ENCODE measurements at places on chromosomes 7 and 10.

GRCh38 chr10:77072836-77073662 is 564.6 kb downstream of the KCNMA1 start:
- DNase-seq, result no peak

- no peak for DNase-seq
These were observed 98.3 kb downstream of the TMEM130 start for GRCh38 chr7:98771519-98771918.

DNA sequence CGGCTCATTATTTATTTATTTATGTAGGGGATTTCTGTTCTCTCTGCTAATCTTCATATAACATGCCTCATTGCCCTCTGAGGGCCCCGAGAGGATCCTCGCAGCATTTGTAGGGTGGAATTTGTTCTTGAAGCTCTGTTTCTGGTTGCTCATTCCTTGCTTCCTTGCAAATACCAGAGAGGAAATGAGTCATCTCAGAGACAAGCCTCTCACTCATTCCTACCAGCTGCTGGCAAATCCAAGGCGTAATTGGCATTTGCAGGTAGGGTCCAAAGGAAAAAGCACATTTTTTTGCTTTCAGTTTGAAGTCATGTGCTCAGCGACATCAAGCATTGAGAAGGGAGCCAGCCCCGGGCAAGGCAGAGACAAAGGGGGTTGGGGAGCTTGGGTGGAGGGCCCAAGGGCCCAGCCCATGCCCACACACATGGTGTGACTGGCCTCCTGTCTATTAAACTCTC is 501.6 kb downstream of the GALNT17 start:
- no peak for DNase-seq

DNA sequence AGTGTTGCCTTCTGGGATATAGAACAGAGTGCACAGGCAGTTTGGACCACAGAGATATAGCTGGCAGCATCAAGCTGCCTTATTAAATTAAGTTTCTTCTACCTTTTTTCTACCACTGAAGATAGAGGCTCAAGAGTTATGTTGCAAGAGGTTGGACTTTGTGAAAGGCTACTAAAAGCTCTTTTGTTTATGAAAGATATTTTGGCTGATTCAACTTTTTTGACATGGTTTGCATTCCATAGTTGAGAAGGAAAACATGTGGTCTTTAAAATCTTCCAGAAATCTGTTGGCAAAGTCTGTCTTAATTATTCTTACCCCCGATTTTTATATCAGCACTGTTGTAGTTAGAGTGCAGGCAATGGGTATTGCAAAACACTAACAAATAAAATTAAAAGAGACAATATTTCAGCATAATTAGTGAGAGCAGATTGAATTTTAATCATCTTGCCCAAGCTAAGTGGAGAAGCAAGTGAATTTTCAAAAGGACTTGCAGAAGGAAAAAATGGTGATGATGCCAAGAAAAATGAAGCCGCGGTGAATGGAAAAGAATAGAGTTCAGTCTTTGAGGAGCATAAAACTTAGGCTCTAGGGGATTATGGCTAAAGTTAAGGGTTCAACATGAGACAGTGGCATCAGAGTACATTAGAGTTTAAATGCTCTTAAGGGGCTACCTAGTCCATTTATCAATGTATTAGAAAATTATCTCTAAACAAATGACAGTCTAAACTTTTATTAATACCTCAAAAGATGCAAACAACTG is 450.9 kb upstream of the CNTNAP2 start:
- DNase-seq, result no peak

- DNase-seq, result no peak
These were observed 168.9 kb downstream of the PHTF2 start for GRCh38 chr7:77967429-77967828.

GRCh38 chr10:74991435-74991834 is 120.0 kb upstream of the SAMD8 start:
- no peak for DNase-seq

GRCh38 chr7:96179837-96180236 is 142.1 kb downstream of the SLC25A13 start:
- DNase-seq, result no peak

DNA sequence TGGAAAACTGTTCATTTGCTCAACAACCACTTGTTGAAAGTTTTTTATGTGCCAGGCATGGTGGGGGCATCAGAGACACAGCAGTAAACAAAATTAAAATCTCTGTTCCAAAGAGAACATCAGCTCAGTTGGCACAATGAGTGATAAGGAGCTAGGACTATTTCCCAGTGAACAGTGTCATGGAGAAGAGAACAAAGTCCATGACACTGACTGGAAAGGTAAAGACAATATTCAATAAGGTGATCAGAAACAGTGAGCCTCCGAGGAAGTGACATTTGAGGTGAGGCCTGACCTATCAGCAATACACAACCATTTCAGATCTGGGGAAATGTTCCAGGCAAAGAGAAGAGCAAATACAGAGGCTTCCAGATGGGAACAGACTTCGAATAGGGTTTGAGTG is 14.6 kb downstream of the ACSL5 start:
- DNase-seq, result no peak

DNA sequence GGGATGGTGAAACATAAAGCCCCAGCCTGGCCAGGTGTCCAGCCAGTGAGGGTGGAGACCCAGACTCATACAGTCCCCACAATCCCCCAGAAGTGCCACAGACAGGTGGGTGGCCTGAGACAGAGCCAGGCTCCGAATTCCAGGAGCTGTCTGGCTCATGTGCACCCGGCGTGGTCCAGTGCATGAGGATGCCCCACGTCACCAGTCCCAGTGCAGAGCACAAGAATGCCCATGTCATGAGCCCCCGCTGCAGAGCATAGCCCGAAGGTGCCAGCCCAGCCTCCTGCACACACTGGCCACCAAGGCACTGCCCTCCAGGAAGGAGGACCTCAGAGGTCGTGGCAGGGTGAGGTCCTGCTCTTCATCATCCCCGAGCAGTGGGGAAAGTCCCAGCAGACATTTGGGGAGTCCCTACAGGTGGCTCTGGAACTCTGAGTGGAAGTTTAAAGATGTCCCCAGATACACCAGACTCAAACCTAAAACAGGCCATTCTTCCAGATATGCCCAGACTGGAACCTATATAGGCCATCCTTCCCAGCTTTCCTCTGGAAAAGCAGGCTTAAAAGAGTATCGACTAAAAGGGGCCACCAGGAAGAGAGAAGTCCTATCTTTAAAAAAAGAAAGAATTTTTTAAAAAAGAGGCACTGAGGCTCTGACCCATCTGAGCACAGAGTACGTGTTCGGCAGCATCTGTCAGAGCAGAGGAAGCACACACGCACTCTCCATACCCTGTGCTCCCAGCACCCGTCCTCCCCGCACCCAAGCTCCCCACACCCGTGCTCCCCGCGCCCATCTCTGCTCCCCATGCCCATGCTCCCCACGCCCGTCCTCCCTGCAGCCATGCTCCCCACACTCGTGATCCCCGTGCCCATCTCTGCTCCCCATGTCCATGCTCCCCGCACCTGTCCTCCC is 11.5 kb downstream of the DIP2C start:
- no peak for DNase-seq

DNA sequence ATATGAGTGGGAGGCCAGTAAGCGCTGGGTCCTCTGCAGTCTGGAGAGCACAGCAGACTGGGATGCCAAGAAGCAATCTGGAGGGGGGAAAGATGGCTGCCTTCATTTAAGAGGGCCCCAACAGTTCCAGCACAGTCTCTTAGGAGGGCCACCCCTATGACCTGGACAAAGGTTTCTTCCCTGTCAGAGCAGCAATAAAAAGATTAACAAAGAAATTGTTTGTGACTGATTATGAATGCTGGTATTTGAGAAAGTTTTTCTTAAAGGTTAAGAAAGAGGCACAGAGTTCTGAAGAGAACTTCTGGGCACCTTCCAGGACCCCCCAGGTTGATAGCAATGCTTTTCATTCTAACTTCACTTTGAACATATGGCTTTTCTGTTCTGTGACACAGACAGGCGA is 52.3 kb downstream of the CYP26A1 start:
- no peak for DNase-seq

DNA sequence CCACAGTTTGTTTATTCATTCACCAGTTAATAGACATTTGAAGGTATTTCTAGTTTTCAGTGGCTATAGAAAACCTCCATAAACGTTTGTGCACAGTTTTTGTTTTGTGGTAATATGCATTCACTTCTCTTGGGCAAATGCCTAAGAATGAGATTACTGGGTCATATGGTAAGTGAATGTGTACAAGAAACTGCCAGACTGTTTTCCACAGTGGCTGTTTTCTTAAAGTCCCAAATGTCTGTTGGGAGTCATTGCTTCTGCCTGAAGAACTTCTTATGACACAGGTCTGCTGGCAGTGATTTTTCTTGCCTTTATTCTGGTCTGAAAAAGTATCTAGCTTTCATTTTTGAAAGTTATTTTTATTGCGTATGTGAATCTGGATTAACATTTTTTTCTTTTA is 35.5 kb downstream of the NHLRC2 start:
- DNase-seq, result no peak

GRCh38 chr7:157136372-157136771 is 2.4 kb upstream of the UBE3C start:
- DNase-seq, result no peak

- no peak for DNase-seq
These were observed 284.8 kb downstream of the SDK1 start for GRCh38 chr7:3585826-3586225.

GRCh38 chr7:50092579-50093491 is at the start of gene ZPBP:
Gene ZPBP (minus strand): TSS chr7:50093246. CDS start chr7:50093194, 52 bp downstream.
- DNase-seq, result peak; percentile 37

- DNase-seq, result no peak
These were observed 17.7 kb upstream of the TPK1 start for GRCh38 chr7:144853542-144853941.

DNA sequence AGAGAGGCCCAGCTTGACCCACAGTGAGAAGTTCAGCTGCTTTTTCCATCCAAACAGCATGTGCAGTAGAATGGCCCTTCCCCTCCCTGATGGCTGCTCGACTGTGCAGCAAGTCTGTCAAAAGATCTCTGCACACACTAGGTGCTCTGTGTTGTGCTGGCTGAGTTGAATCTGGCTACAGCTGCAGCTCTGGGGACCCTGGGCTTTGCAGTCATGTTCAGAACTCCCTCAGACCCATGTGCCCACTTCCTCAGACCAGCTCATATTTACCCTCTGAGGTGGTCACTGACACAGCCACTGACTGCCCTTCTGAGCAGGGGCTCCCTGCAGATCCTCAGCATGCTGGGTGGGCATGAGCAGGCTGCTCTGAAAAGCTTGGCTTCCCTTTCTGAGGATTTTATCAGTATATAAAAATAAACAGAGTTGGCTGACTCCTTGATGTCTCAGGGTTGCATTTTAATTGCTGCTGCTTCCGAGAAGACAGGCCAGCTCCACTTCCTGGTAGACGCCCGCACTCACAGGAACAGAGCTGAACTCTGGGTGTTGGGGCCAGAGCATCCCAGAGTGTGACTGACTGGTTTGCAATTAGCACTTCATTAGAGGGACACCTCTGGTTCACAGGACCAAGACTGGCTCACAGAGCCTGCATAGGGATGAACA is 507.9 kb downstream of the RPS24 start:
- no peak for DNase-seq

GRCh38 chr7:37982423-37982822 is 62.0 kb downstream of the EPDR1 start:
- DNase-seq, result no peak

GRCh38 chr7:30245913-30246312 is 38.5 kb upstream of the ZNRF2 start:
- DNase-seq, result no peak

DNA sequence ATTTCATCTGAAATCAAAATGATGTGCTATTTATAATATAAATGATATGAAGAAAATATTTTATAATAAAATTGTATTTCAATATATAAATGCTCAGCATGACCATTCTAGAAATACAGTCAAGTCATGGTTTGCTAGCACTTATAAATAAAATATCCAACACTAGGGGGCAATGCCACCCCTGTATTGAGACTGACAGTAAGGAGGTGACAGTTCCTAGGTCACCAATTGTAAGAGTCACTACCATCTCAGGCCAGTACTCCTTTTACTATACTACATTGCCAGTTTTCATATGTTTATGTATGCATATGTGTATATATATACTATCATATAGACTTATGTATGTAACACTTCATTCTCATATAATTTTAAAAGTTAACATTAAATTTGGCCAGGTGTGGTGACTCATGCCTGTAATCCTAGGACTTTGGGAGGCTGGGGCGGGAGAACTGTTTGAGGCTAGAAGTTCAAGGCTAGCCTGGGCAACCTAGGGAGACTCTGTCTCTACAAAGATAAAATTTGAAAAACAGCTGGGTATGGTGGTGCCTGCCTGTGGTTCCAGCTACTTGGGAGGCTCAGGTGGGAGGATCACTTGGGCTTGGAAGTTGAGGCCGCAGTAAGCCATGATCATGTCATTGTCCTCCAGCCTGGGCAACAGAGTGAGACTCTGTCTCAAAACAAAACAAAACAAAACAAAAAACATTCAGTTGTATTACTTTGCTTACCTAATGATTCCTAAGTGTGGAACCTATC is 2.4 kb upstream of the CNOT4 start:
- no peak for DNase-seq

DNA sequence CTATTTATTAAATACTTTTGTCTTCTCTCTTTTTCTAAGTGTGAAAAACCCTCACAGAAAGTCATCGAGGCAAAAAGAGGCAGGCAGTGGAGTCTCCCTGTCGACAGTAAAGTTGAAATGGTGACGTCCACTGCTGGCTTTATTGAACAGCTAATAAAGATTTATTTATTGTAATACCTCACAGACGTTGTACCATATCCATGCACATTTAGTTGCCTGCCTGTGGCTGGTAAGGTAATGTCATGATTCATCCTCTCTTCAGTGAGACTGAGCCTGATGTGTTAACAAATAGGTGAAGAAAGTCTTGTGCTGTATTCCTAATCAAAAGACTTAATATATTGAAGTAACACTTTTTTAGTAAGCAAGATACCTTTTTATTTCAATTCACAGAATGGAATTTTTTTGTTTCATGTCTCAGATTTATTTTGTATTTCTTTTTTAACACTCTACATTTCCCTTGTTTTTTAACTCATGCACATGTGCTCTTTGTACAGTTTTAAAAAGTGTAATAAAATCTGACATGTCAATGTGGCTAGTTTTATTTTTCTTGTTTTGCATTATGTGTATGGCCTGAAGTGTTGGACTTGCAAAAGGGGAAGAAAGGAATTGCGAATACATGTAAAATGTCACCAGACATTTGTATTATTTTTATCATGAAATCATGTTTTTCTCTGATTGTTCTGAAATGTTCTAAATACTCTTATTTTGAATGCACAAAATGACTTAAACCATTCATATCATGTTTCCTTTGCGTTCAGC is 43.4 kb downstream of the TARP start:
- no peak for DNase-seq

GRCh38 chr7:20030915-20031362 is 186.2 kb downstream of the MACC1 start:
- DNase-seq, result no peak

GRCh38 chr7:157574120-157574825 is 237.5 kb downstream of the DNAJB6 start:
- DNase-seq, result no peak

- DNase-seq, result no peak
These were observed 47.9 kb upstream of the IGFBP3 start for GRCh38 chr7:45968856-45969541.

DNA sequence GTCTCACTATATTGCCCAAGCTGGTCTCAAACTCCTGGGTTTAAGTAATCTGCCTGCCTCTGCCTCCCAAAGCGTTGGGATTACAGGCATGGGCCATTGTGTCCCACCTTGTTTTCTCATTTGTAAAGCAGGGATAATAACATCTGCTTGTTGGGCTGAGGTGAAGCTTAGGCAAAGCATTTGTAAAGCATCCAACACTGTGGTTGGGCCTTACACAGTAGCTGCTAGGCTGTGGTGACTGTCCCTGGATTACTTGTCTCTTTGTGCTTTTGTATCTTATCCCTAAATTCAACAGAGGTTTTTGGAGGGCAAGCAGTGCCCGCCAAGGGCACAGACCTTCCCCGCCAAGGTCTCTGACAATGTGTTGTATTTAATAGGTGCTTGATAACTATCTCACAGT is 14.3 kb downstream of the HKDC1 start:
- DNase-seq, result no peak
